Naive B cell (primary cell): ENCODE measurements at places on chromosomes 3 and 15.

DNA sequence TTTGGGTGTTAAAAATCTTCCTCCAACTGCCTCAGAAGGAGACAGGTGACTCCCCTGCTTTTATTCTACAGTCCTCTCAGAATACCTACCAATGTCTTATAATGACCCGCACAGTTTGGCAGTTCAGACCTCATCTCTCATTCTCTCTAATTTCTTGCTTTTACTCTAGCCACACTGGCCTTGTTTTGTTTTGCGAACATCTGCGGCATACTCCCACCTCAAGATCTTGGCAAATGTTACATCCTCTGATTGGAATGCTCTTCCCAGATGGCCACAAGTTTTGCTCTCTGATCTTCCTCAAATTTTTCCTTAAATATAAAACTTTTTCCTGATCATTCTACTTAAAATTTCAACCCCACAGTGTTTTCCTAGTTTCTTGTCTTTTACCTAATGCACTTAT, 94.1 kb downstream of the PLSCR2 start:
- no peak for DNase-seq

GRCh38 chr3:157103860-157104259, 56.1 kb downstream of the CCNL1 start:
- DNase-seq: no peak

- DNase-seq: no peak
Observed at GRCh38 chr3:42179110-42179725, 86.8 kb downstream of the CCK start.

DNA sequence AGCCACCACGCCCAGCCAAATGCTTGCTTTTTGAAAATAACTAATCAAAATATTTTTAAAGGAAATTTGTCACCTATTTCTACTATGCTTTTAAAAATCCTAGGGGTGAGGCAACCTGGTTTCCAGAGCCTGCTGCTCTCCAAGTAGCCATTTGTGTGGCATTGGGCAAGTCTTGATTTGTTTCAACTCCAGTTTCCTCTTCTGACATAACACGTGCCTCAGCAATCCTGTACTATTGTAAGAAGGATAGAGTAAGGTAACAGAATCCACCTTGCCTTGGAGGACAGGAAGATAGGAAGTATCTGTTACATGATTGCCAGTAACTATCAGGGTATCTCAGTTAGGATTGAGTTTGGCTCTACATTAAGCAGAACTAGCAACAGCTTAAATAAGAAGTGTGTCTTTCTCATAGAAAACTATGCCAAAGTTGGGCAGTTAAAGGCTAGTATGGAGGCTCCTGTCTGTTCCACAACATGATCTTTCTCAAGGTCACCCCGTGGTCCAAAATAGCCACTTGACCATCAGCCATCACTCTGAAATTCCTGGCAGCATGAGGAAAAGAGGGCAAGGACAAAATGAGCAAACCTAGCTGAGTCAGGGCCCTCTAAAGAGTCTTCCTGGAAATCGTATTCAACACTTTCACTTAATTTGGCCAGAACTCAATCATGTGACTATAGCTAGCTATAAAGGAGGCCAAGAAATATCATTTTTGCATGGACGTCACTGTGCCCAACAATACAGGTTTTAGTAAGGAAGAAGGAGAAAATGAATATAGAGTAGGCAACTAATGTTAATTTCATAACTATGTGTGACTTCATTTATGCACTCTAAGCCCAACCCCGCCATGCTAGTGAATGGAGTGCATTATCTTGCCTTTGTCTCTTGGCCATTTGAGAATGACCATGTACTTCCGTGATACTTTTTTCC, 66.1 kb downstream of the HMG20A start:
- DNase-seq: no peak

DNA sequence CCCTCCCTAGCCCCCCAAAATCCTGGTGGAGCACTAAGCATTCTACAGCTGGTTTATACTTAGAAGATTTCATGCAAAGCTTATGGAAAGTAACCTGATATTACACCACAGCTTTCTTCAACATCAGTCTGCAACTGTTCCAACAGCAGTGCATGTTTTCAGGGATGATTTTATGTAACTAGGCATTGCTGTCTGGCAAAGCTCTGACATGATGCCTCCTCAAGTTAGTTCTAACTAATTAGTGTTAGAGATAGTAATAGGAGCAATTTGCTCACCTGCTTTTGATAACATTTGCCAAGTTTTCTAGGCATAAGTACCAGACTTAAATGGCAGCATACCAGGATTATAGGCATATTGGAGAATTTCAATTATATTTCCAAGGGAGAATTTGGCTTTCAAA, 330.3 kb upstream of the SGO1 start:
- DNase-seq: no peak

DNA sequence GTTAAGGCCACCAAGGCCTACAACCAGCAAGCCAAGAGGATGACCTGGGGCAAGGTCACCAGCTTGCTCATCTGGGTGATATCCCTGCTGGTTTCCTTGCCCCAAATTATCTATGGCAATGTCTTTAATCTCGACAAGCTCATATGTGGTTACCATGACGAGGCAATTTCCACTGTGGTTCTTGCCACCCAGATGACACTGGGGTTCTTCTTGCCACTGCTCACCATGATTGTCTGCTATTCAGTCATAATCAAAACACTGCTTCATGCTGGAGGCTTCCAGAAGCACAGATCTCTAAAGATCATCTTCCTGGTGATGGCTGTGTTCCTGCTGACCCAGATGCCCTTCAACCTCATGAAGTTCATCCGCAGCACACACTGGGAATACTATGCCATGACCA, 3.6 kb downstream of the CXCR6 start:
- DNase-seq: no peak

DNA sequence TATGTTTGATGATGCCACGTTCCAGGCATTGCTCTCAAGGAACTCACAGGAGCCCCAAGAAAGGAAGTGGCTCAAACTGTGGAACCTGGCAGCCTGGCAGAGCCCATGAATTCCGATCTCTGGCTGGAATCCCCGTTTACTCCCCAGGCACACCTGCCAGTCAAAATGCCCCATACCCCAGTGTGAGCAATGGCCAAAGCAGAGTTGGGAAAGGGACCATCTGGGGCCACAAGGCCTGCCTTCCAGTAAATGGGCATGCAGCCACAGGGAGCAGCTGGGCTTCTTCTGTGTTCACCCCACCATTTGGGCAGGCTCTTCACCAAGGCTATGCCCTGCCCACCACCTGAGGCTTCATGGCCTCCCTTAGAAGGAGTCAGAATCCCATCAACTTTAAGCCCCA, 257.0 kb upstream of the GOLGA6L4 start:
- no peak for DNase-seq

DNA sequence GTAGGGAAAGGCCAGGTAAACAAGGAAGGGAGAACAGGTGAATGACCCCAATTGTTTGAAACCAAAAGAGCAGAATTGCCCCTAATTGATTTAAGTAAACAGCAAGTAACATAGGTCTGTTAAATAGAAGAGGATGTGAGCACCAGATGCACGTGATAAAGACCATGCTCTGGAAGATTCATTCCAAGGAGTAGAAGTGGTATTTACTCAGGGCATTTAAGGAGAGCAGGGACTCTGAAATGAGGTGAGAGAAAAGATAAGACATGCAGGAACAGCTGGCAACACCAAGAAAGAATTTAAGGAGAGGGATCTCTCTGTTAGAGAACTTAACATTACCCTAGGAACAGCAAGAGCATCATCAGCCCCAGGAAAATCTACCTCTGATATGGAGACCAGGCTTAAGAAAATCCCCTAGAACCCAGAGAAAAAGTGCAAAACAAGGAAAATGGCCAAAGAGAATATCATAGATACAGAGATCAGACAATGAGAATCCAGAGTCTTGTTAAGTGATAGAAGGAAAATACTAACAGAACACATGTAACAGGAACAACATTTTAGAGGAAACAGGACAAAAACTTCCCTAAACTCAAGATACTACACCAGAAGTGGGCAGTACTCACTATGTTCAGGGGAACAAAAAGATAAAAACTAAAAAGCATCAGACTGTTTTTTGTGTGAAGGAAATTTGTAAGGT, 6.4 kb downstream of the NUDT16 start:
- no peak for DNase-seq

GRCh38 chr15:88100181-88100580, 156.4 kb downstream of the NTRK3 start:
- no peak for DNase-seq

DNA sequence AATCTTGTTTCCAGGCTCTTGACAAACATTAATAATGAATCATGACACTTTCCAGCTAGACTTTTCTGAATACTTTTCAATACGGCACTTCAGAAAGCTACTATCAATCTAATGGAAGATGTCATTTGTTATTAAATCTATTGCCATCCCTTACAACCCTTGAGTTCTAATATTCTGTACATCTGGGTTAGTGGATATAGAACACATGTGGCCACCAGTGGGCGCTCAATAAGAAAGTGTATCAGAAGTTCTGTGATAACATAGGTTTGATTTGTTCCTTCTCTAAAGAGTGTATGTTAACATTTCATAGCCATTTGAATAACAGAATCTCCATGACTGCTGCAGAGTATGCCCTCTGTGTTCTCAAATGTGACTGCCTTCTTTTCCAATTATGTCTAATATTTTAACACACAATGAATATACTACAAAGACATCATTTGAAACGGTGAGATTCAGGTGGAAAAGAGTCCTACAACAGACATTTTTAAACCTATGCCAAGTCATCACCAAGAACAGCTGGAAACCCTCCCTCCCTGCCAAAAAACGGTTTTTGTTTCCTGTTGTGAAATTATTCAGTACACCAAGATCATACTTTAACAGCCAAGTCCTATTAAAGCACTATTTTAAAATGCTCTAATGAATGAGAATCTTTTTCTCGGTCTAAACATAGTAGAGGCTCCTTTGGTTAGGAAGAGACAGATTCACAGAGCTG, 22.2 kb downstream of the ALDH1A2 start:
- DNase-seq: no peak

- no peak for DNase-seq
Observed at GRCh38 chr3:120645083-120645845, 36.8 kb downstream of the HGD start.

DNA sequence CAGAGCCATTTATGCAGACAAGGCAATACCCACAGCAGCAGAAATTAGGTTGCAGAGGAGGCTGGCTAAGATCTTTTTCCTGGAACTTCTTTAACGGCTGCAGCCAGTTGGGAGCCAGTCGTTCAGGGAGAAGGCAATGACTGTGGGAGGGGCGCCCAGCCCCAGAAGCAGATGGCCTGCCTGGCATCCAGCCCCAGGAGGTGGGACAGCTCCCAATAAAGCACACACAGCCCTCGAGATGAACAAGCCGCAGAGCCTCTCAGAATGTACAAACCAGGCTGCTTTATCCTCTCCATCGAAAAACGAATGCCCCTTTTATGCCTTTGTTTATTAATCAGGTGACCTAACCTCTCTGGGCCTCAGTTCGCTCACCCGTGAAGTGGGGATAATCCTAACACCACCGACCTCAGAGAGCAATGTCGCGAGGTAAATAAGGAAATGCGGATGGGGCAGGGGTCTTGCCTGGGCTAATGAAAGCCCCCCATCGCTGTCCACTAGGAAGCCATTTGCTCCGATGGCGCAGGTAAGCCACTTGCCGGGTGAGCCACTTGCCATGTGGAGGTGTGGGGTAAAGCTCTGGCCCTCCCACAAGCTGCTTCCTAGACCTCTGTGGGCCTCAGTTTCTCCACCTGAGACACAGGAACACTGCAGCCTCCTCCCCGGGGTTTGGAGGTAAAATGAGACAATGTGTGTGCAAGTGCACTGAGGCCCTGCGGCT, 35.8 kb downstream of the MGLL start:
- no peak for DNase-seq

DNA sequence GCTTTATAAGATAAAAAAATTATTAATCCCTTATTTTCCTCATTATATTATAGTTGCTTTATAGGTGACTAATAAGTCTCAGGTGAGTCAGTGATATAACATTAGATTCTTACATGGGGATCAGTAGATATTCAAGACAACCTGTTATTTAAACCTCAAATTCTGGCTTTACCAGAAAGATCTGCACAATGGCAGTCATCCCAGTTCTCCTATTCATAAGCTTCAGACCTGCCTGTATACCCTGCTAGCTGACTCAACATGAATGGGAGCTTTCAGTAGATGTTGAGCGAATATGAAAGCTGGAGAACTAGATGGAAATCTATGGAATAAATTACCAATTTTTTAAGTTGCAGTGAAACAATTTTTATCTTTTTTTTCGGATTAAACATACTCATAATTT, 20.5 kb upstream of the CCDC54 start:
- DNase-seq: no peak

DNA sequence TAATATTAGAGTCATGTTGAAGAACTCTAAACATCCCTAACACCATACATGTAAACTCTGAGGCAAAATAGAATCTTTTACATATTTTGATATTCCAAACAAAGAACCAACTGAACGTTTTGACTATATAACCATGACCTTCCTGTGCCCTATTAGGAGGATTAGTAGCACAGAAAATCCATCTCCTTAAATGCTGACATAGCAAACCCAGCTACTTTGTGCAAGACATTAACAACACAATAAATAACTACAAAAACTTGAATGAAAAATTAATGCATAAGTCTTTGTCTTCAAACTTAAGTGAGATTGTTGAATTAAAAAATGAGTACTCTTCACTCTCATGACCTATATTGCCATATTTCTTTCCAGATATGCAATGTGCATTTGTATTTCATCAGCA, 450.0 kb upstream of the PDZRN3 start:
- DNase-seq: no peak

DNA sequence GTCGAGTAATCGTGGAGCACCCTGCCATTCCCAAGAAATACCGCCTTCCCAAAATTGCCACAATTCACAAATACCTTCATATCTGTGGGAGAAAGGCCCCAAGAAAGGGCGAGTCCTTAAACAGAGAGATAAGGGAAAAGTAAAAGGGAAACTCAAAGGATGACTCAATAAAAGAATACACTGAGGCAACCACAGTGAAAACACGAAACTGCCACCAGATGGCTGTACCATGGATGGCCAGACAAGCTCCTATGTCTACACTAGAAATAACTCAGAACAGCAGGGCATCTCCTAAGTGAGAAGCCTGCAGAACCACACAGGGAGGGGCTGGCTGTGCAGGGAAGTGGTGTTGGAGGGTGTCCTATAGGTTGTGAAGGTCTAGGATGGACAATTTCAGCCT, 25.0 kb downstream of the SRGAP3 start:
- DNase-seq: no peak

- DNase-seq: no peak
Observed at GRCh38 chr15:101537483-101538080, 48.1 kb upstream of the PCSK6 start.

- DNase-seq: no peak
Observed at GRCh38 chr3:172048599-172048998, 9.2 kb downstream of the FNDC3B start.
